Activated naive CD8-positive, alpha-beta T cell treated with anti-CD3 and anti-CD28 coated beads, Interleukin-2, amount 10 ng/mL, durations not matched to agents 7 days and 5 days (primary cell): ENCODE measurements at places on chromosomes 16 and 17.

GRCh38 chr16:3363793-3364192 is 8.1 kb downstream of the OR2C1 start:
- H3K27ac ChIP-seq: peak overlapping the region; percentile 49
- DNase-seq: no peak
- peaks cover 9% of the 10 kb centered on the region for H3K4me1 ChIP-seq
- peaks cover 11% of the 10 kb centered on the region for H3K36me3 ChIP-seq
- peaks cover 6% of the 10 kb centered on the region for H3K27me3 ChIP-seq

DNA sequence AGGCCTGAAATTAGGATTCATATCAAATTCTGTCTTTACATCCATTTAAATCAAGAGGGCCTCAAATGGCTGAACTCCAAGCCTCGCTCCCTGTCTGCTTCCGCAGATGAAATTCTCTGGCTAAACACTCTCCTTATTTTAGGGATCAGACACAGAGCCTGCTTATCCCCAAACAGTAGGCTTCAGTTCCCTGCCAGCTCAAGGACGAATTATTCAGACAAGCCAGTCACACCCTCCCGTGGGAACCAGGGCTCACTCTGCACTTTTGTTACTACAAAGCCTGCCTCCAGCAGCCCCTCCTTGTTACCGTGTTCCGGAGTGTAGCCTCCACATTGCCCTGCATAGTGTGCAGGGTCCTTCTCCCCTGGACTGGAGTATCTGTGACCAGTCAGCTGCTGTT is 46.6 kb upstream of the LCMT1 start:
- no peaks in the 10 kb centered on the region for H3K27me3 ChIP-seq
- H3K27ac ChIP-seq: no peak overlapping the region
- H3K4me3 ChIP-seq: no peak overlapping the region

- H3K4me3 ChIP-seq: no peak overlapping the region
- H3K27ac ChIP-seq: no peak overlapping the region
- H3K4me1 ChIP-seq: peaks cover 2% of the 10 kb centered on the region
- peaks cover 7% of the 10 kb centered on the region for H3K36me3 ChIP-seq
- H3K27me3 ChIP-seq: peaks cover 22% of the 10 kb centered on the region
- DNase-seq: no peak
Observed at GRCh38 chr16:89001117-89002027, 24.4 kb upstream of the CBFA2T3 start.

DNA sequence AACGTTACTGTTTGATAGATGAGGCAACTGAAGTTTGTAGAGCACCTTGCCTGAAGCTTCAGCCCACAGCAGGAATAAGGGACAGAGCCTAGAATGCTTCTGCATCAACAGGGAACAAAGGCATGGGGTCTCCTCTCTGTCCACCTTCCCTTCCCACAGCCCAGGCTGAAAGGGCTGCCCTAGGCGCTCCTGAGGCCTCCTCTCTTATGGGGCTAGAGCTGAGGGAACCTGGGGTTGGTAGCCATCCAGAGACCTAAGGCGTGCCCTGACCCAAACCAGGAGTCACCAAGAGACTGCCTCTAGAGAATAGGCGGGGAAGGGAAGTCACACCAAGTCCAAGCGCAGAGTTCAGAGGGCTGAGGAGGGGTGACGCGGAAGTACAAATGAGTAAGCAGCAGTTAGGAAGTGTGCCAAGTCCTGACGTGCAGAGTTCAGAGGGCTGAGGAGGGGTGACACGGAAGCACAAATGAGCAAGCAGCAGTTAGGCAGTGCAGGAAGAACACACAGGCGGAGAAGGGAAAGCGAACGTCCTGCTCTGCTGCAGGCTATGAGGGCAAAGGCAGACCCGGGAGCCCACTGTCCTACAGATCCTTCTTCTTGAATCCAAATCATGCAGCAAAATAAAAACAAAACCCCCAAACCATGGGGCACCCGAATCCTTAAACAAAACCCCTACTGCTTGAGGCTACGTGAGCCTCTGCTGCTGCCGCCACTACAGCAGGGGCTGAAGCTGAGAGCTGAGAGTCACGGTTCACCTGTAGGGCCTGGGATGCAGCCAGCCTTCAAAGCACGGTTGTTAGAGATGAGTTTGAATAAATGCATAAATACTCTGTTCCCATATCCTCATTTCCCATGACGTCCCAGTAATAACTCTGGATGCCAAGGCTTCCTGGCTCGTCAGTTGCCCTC is 2.7 kb upstream of the SPG7 start:
- no peaks in the 10 kb centered on the region for H3K36me3 ChIP-seq
- H3K27ac ChIP-seq: peak overlapping the region; percentile 95
- DNase-seq: peak; percentile 74
- peaks cover 26% of the 10 kb centered on the region for H3K4me1 ChIP-seq
- H3K27me3 ChIP-seq: no peaks in the 10 kb centered on the region

GRCh38 chr16:20761175-20761574 is 2.6 kb upstream of the ACSM3 start:
- H3K27me3 ChIP-seq: no peaks in the 10 kb centered on the region
- no peak overlapping the region for H3K4me3 ChIP-seq
- H3K27ac ChIP-seq: no peak overlapping the region
- H3K4me1 ChIP-seq: peaks cover 15% of the 10 kb centered on the region
- DNase-seq: no peak

- no peak overlapping the region for H3K4me3 ChIP-seq
- peak; percentile 53 for DNase-seq
- H3K36me3 ChIP-seq: peaks cover 8% of the 10 kb centered on the region
- H3K27ac ChIP-seq: no peak overlapping the region
- no peaks in the 10 kb centered on the region for H3K27me3 ChIP-seq
Observed at GRCh38 chr17:1532836-1533602, 16.6 kb upstream of the INPP5K start.

- H3K27ac ChIP-seq: no peak overlapping the region
- H3K4me3 ChIP-seq: no peak overlapping the region
Observed at GRCh38 chr16:86974120-86974519, 343.1 kb downstream of the C16orf95 start.

- H3K36me3 ChIP-seq: peaks cover 4% of the 10 kb centered on the region
- no peak overlapping the region for H3K27ac ChIP-seq
- peak overlapping the region; percentile 99 for H3K4me3 ChIP-seq
- no peaks in the 10 kb centered on the region for H3K27me3 ChIP-seq
- DNase-seq: no peak
Observed at GRCh38 chr16:1774448-1774780, 1.5 kb upstream of the MRPS34 start.

GRCh38 chr17:49723423-49723822 is 15.7 kb upstream of the SLC35B1 start:
- H3K36me3 ChIP-seq: peaks cover 37% of the 10 kb centered on the region
- peaks cover 12% of the 10 kb centered on the region for H3K4me1 ChIP-seq
- H3K4me3 ChIP-seq: no peak overlapping the region
- H3K27me3 ChIP-seq: no peaks in the 10 kb centered on the region

GRCh38 chr17:60493847-60494321 is 32.2 kb downstream of the APPBP2 start:
- no peak overlapping the region for H3K27ac ChIP-seq
- no peak for DNase-seq
- H3K27me3 ChIP-seq: no peaks in the 10 kb centered on the region
- H3K36me3 ChIP-seq: peaks cover 73% of the 10 kb centered on the region
- peaks cover 2% of the 10 kb centered on the region for H3K4me1 ChIP-seq

DNA sequence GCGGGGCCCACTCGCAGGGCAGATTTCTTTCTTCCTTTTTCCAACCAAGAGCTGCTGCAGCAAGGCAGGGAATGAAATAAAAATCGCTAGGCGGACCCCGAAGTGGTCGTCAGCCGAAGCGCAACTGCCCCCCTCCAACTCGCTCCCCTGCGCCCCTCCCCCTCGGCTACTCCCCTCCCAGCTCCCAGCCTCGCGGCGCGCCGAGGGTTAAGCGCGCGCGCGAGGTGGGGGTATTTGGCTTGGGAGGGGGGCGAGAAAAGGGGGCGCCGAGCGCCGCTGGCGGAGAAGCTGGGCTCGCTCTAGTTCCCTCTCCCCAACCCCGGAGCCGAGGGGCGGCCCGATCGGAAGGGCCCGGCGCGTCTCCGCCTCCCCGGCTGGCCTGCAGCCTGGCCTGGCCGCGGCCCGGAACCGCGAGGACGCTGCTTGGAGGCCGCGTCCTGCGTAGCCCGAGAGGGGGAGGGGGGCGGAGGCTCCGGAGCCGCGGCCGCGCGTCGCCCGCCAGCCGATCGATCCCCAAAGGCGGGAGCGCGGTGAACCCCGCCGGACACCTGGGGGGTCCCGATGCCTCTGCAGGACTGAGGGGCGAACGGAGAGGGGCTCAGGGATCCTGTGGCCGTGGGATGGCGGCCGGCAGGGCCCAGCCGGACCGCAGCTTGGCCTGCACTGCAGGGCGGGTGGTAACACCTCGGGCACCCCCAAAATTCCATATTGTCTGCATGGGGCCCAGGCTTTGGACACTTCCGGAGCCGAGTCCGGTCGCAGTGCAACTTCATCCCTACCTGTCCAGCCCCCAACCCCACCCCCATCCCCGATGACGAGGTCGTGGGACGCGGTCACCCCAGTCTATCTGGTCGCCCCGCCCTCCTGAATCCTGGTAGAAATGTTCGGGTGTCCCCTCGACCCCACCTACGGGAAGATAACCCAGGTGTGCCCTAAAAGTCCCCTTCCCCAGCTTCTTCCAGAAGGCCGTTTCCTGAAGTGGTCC is 4.9 kb upstream of the CBX4 start:
- H3K4me1 ChIP-seq: peaks cover 8% of the 10 kb centered on the region
- DNase-seq: peak; percentile 47
- peak overlapping the region; percentile 67 for H3K4me3 ChIP-seq
- H3K27me3 ChIP-seq: peaks cover 57% of the 10 kb centered on the region

- no peak overlapping the region for H3K4me3 ChIP-seq
- no peaks in the 10 kb centered on the region for H3K27me3 ChIP-seq
- H3K27ac ChIP-seq: peak overlapping the region; percentile 45
- peak; percentile 47 for DNase-seq
- H3K36me3 ChIP-seq: peaks cover 35% of the 10 kb centered on the region
Observed at GRCh38 chr17:75774991-75775668, 9.5 kb upstream of the UNK start.

DNA sequence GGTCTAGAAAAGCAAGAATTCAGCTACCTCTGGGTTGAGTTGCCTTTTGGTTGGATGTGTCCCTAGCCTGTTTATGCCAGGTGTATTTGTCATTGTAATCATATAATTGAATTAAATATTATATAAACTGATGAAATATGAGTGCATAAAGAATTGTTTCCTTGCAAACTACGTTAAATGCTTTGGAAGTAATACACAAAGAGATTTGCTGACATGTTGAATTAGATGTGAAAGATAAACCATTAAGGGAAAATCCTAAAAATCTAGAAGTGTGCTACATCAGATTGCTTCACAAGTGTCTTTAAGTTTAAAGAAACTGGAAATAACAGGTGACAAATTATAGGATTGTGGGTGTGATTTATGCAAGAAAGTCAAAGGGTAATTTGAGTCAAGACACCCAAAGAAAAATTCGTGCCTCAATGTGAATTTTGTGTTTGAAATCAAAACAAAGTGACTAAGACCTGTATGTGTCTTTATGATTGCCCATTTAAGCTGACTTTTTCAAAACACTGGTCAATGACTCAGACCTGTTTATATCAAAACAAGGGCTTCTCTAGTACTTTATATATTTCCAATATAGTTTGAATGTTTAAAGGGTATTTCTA is 5.1 kb upstream of the PYY start:
- H3K27ac ChIP-seq: no peak overlapping the region
- no peak overlapping the region for H3K4me3 ChIP-seq
- DNase-seq: no peak
- peaks cover 33% of the 10 kb centered on the region for H3K27me3 ChIP-seq
- H3K36me3 ChIP-seq: no peaks in the 10 kb centered on the region

GRCh38 chr17:77321649-77322513 is 181.1 kb downstream of the SEC14L1 start:
- no peaks in the 10 kb centered on the region for H3K36me3 ChIP-seq
- no peak overlapping the region for H3K4me3 ChIP-seq
- H3K27ac ChIP-seq: no peak overlapping the region
- no peaks in the 10 kb centered on the region for H3K27me3 ChIP-seq
- H3K4me1 ChIP-seq: peaks cover 48% of the 10 kb centered on the region

DNA sequence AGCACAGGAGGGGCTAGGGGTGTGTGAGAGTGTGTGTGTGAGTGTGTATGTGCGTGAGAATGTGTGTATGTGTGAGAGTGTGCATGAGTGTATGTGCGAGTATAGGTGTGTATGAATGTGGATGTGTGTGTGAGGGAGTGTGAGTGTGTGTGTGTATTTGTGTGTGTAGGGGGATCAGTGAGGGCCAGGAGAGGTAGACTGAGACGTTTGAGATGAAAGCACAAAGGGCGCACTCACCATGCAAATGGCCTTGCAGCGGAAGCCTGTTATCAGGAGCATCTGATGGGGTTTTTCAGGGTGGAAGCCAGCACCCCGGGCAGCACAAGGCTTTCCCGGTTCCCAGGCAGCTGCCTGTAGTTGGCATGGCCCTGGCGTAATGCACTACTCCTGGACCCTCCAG is 14.9 kb downstream of the WNT9B start:
- H3K36me3 ChIP-seq: no peaks in the 10 kb centered on the region
- peaks cover 7% of the 10 kb centered on the region for H3K4me1 ChIP-seq
- no peak overlapping the region for H3K4me3 ChIP-seq
- H3K27ac ChIP-seq: no peak overlapping the region
- DNase-seq: no peak

- no peaks in the 10 kb centered on the region for H3K27me3 ChIP-seq
- H3K4me1 ChIP-seq: no peaks in the 10 kb centered on the region
- H3K36me3 ChIP-seq: no peaks in the 10 kb centered on the region
- DNase-seq: no peak
Observed at GRCh38 chr16:80176114-80176513, 364.7 kb upstream of the DYNLRB2 start.

DNA sequence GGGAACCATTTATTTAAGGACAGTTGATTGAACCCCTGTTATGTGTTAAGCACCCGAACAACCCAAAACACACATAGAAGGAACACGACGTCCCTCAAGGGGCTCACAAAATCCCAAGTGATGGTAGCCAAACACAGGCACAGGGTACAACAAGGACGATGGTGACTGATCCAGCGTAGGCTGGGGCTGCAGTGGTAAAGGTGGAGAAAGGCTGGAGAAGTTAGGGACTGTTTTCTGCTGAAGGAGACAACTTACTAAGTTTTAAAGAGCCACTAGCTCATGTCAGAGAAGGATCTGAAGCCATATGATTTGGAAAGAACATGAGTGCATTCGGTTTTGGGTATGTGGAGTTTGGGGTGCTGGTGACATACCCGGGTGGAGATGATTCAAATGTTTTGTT is 229.6 kb upstream of the TNRC6C start:
- no peak overlapping the region for H3K27ac ChIP-seq
- no peak for DNase-seq
- no peaks in the 10 kb centered on the region for H3K36me3 ChIP-seq
- no peaks in the 10 kb centered on the region for H3K4me1 ChIP-seq
- H3K27me3 ChIP-seq: peaks cover 39% of the 10 kb centered on the region
- no peak overlapping the region for H3K4me3 ChIP-seq

GRCh38 chr17:17088086-17088485 is 45.8 kb downstream of the MPRIP start:
- no peak overlapping the region for H3K4me3 ChIP-seq
- DNase-seq: no peak
- peaks cover 11% of the 10 kb centered on the region for H3K36me3 ChIP-seq
- peak overlapping the region; percentile 43 for H3K27ac ChIP-seq
